ENCODE measurements at places on chromosomes 7 and 10.
A peak's percentile ranks its signal among the peaks of the same experiment; 100 is the strongest.

DNA sequence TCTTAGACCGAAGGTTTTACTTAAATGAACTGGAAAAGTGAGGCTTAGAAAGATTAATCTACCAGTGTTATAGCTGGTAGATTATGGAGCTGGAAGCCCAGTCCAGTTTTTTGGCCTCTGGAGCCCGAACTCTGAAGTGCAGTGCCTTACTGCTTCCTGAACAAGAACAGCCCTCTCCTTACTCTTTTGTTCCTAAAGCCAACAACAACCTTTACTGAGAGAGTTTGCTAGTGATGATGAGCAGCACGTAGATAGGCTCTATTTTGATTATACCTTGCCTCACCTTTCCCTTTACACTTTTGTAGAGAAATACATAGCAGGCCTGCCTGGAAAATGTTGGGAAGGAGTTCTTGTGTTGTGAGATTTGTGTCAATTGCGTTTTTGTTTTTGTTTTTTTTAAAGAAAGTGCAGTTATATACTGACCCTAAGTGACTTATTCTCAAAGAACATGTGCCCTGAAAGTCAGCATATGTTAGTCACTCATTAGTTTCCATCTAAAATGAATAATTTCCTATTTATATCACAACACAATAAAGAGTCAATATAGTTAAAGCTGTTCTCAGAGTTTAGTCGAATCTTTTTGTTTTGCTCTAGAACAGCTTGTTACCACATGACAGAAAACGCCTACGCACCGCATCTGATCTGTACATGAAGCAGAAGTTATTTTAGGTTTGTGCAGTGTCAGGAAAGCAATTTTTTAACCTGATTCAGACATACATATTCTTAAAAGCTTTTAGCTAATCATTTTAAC is 33.0 kb downstream of the PLEKHA1 start:
- H3K27ac ChIP-seq = peak overlapping the region; percentile 5
- H3K4me3 ChIP-seq = peak overlapping the region; percentile 7
- H3K4me1 ChIP-seq = peaks cover 19% of the 10 kb centered on the region
- peaks cover 19% of the 10 kb centered on the region for H3K36me3 ChIP-seq
- DNase-seq = no peak
- H3K27me3 ChIP-seq = no peaks in the 10 kb centered on the region

DNA sequence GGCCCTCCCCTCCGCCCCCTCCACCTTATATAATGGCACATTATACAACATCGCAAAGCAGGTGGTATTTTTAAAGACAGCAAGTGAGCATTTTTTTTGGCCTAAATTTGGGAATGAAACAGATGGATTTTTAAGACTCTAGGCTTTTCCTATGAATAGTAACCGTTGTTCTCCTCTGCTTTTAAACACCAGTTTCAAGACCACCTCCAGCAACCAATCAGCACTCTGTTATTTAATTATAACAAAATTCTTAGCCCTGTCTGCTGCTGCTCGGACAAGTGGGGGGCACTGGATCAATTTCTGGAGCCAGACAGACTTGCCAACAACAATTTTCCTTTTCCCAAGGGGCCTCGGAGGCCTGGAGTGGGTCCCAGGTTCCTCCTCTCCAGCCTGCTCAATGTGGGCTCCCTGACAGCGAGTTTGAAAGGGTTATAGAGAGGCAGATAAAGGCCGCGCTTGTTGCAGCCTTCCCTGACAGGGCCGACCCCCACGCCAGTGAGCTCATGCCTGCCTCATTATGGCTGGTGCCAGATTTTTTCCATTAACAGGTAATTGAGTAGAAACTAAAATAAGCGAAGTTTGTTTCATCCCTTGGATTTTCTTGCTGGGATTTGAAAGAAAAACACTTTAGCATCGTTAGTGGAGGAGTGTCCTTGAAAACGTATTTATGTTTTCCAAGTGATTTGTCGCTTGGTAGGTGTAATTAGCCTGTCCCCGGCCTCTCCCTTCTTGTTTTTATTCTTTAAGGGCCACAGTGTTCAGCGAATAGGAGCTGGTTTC is 227.3 kb downstream of the TCF7L2 start:
- no peak for DNase-seq
- H3K36me3 ChIP-seq = no peaks in the 10 kb centered on the region
- no peaks in the 10 kb centered on the region for H3K27me3 ChIP-seq
- no peak overlapping the region for H3K4me3 ChIP-seq
- no peaks in the 10 kb centered on the region for H3K4me1 ChIP-seq
- no peak overlapping the region for H3K27ac ChIP-seq

DNA sequence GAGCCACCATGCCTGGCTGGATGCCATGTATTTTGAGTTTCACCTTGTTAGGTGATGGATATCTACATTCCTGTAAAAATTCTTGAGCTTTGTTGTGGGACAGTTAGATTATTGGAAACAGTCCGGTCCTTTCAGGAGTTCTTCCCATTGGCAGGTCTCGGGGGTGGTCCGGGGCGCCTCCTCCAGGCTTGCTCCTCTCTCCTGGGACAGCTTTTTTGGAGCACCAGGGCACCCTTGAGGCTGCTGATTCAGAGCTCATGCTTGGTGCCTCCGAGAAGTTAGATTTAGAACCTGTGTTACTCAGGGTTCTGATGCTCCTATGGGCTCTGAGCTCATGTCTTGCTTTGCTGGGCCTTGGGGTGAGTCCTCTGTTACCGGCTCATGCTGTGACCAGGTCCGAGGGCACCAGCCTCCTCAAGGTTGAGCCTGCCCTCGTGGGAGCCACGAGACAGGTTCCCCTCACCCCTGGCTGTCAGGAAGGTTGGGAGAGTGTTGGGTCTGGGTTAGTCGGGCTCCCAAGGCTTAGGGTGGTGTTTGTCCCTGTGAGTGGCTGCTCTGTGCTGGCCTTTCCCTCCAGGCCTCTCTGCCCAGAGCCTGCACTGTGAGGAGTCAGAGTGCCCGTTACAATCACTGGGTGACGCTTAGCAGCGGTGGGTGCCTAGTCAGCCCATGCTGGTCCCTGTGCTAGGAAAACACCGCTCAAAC is 6.0 kb downstream of the SPRN start:
- peaks cover 3% of the 10 kb centered on the region for H3K27me3 ChIP-seq
- H3K36me3 ChIP-seq = peaks cover 26% of the 10 kb centered on the region
- no peak for DNase-seq
- no peak overlapping the region for H3K4me3 ChIP-seq
- H3K4me1 ChIP-seq = no peaks in the 10 kb centered on the region

- no peaks in the 10 kb centered on the region for H3K36me3 ChIP-seq
- no peaks in the 10 kb centered on the region for H3K27me3 ChIP-seq
- H3K4me1 ChIP-seq = no peaks in the 10 kb centered on the region
- no peak overlapping the region for H3K27ac ChIP-seq
- DNase-seq = no peak
These were observed 389.1 kb downstream of the XPNPEP1 start for GRCh38 chr10:109534193-109534592.

DNA sequence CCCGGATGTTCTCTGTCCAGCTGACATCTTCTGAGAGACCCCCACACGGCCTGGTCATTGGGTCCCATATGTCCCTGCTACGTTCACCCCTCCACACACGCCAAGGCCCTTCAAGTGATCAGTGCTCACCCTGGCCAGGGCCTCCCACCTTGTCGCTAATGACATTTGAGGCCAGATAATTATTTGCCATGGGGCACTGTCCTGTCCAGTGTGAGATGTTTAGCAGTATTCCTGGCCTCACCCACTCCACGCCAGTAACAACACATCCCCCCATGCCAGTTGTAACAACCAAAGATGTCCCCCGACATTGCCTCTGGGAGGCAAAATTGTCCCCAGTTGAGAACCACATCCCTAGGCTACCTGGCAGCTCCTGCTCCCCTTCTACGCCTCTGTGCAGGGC is 49.9 kb upstream of the NANOS1 start:
- no peak overlapping the region for H3K4me3 ChIP-seq
- peaks cover 2% of the 10 kb centered on the region for H3K36me3 ChIP-seq
- no peaks in the 10 kb centered on the region for H3K4me1 ChIP-seq
- H3K27me3 ChIP-seq = peaks cover 9% of the 10 kb centered on the region
- DNase-seq = no peak

GRCh38 chr10:29181936-29182335 is 106.9 kb upstream of the LYZL1 start:
- no peak for DNase-seq
- H3K4me3 ChIP-seq = no peak overlapping the region
- no peaks in the 10 kb centered on the region for H3K4me1 ChIP-seq

- H3K36me3 ChIP-seq = no peaks in the 10 kb centered on the region
- peaks cover 59% of the 10 kb centered on the region for H3K4me1 ChIP-seq
- H3K27ac ChIP-seq = no peak overlapping the region
- DNase-seq = no peak
- H3K27me3 ChIP-seq = no peaks in the 10 kb centered on the region
These were observed 36.2 kb downstream of the WBP1L start for GRCh38 chr10:102779680-102780526.
